Endothelial cell (in vitro differentiated cells): ENCODE measurements at places on chromosomes 12 and 14.

- no peak for DNase-seq
Observed at GRCh38 chr14:104306450-104307040, 168.2 kb downstream of the KIF26A start.

GRCh38 chr12:30925607-30926242 lies 823 bp upstream of the TSPAN11 start:
- no peak for DNase-seq

- no peak for DNase-seq
Observed at GRCh38 chr12:58295268-58295667, 353.9 kb downstream of the ATP23 start.

DNA sequence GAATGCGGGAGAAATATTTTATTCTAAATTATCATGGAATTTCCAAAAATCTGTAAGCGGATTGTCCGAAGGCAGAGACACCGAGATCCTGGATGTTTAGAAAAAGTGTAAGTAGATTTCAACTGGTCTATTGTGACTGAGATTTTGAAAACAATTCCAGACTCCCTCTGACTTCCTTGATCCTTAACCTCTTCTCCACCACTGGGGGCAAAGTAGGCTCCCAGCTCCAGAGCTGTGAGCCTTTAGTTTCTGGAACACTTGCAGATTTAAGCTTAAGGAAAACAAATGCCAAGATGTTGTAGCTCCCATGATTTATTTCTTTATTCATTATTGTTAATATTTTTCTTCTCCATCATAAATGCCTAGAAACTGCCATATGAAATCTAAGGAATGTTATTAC lies 1320.5 kb upstream of the SEL1L start:
- DNase-seq = no peak

DNA sequence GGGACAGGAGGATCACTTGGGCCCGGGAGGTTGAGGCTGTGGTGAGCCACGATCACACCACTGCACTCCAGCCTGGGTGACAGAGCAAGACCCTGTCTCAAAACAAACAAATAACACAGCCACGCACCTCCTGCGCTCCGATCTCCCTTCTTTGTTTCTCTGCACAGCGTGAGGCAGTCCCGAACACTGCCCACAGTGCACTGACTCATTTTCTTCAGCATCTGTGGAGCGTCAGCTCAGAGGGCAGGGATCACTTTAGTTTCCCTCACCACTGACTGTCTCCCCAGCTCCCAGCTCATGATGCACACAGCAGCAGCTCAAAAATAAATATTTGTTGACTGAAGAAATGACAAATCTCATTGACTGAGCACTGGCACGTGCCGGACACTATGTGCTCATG lies 883 bp upstream of the MYL2 start:
- no peak for DNase-seq

DNA sequence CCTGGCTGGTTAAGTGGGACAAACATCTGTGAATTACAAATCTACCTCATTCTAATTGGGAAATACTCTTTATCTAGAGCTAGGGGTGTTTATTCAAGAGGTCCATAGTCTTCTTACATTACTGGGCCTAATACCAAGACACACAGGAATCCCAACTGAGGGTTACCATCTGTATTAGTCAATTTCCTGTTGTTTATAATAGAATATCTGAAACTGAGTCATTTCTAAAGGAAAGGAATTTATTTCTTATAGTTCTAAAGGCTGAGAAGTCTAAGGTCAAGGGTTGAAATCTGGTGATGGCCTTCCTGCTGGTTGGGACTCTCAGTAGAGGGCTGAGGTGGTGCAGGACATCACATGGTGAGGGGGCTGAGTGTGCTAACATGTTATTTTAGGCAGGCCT lies 36.0 kb downstream of the RTRAF start:
- no peak for DNase-seq

GRCh38 chr12:14885718-14886221 lies at the start of gene MGP:
Gene MGP (minus strand): TSS chr12:14885854. CDS start chr12:14885791, 63 bp downstream.
- no peak for DNase-seq

- DNase-seq = no peak
Observed at GRCh38 chr12:104285740-104286515, 17.6 kb upstream of the EID3 start.

GRCh38 chr12:127450826-127451225 lies 816.1 kb upstream of the TMEM132C start:
- DNase-seq = no peak

GRCh38 chr12:116180448-116180847 lies 97.0 kb downstream of the MED13L start:
- DNase-seq = no peak

GRCh38 chr12:124910561-124911478 lies 3.6 kb downstream of the UBC start:
- no peak for DNase-seq

DNA sequence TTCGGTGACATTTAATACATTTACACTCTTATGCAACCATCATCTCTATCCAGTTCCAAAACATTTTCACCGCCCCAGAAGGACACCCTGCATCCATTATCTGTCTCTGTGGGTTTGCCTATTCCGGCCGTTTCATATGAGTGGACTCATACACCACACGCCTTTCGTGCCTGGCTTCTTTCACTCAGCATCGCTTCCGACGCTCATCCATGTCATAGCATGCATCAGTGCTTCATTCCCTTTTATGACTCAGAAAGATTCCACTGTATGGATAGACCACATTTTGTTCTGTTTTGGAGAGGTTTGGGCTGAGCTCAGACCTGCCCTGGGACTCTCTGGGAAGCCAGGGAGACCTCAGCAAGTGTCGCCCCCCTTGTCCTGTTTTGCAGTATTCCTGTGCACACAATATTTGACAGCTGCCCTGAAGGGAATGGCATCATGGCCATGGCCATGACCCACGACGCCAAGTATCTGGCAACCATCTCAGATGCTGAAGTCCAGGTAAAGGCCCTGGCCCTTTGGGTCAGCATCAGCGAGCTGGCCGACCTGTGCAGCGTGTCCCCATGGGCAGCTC lies 23.8 kb downstream of the CFAP251 start:
- DNase-seq = no peak

- no peak for DNase-seq
Observed at GRCh38 chr14:25017562-25017961, 32.4 kb downstream of the STXBP6 start.

GRCh38 chr12:122107261-122107660 lies 28.7 kb downstream of the MLXIP start:
- DNase-seq = no peak

- DNase-seq = no peak
Observed at GRCh38 chr12:67582844-67583243, 65.7 kb upstream of the DYRK2 start.

GRCh38 chr12:685388-685787 lies 22.1 kb upstream of the NINJ2 start:
- DNase-seq = peak; percentile 18

GRCh38 chr14:22200977-22201605 lies 387.9 kb downstream of the DAD1 start:
- no peak for DNase-seq

DNA sequence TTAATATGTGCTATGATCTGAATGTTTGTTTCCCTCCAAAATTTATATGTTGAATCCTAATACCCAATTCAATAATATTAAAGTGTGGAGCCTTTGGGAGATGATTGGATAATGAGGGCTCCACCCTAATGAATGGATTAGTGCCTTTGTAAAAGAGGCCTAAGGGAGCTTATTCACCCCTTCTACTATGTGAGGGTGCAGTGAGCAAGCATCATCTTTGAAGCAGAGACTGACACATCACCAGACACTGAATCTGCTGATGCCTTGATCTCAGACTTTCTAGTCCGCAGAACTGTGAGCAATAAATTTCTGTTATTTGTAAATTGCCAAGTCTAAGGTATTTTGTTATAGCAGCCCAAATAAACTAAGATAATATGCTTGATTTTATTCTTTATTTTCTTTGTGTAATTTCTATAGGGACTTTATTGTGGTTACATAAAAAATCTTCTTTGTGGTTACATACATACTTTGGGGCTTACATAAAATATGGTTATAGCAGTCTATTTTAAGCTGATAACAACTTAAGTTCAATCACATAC lies 131.1 kb upstream of the SLC38A2 start:
- DNase-seq = no peak

DNA sequence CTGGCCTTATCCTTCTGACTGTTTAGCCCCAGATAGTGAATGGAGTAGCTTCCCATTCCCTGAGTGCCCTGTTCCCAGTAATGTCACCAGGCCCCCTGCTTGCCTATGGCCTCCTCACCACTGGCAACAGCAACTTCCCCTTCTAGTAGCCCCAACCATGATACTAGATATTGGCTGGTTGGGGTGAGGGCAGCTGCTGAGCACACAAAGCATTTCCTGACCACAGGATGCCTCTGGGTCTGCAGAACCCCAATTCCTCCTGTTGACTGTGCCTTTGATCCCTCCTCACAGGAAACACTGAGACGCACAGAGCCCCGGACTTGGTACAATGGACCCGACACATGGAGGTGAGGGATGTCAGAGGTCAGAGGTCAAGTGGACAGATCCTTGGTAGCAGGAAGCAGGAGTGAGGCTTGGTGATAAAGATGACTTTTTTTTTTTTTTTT lies 597 bp downstream of the SOAT2 start:
- no peak for DNase-seq

DNA sequence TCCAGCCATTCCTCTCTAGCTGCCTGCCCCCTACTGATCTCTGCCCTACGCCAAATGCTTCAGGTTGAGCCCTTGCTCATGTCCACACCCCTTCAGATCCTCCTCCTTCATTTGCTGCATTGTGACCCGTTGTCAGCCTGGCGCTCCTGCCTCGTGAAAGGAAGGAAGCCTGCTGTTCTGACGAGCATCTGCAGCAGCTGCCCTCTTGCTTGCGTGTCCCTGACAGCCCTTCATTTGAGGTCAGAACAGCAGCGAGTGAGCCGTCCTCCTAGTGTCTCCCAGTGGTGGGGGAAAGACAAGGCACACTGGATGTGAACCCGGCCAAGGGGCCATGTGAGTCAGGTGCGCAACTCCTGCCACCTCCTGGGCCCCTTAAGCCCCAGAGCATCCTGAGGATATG lies 3.0 kb upstream of the PIANP start:
- DNase-seq = no peak

GRCh38 chr14:76782885-76783566 lies 21.8 kb downstream of the VASH1 start:
- DNase-seq = no peak

- no peak for DNase-seq
Observed at GRCh38 chr14:104196461-104197140, 58.2 kb downstream of the KIF26A start.

GRCh38 chr14:65279958-65280357 lies 132.6 kb upstream of the FUT8 start:
- no peak for DNase-seq

GRCh38 chr14:38578278-38578681 lies 322.4 kb upstream of the CLEC14A start:
- no peak for DNase-seq

- DNase-seq = no peak
Observed at GRCh38 chr14:104150136-104151025, 12.0 kb downstream of the KIF26A start.

- no peak for DNase-seq
Observed at GRCh38 chr12:91091916-91092715, 19.2 kb downstream of the LUM start.

DNA sequence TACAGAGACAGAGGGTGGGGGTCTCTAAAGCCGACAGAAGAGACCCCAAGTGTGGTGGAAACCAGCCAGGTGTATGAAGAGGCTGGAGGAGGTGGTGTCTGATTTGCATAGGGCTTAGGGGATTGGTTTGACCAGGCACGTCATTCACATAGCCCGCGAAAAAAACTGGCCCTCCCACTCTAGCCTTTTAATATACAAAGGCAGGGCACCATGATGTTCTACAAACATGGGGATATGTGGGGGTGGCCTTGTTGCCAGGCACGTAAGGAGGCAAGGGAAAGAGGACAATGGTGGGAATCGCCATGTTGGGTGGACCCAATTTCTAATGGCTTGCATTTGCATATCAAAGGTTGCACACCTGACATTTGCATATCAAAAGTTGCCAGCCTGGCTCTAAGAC lies 13.2 kb downstream of the LALBA start:
- no peak for DNase-seq

GRCh38 chr12:114759635-114760034 lies 75.7 kb upstream of the TBX3 start:
- DNase-seq = no peak

- DNase-seq = no peak
Observed at GRCh38 chr12:93587611-93588010, 15.1 kb downstream of the SOCS2 start.

GRCh38 chr12:92164712-92165111 lies 19.1 kb upstream of the BTG1 start:
- no peak for DNase-seq

- DNase-seq = no peak
Observed at GRCh38 chr12:69513297-69513696, 43.1 kb downstream of the FRS2 start.

- DNase-seq = no peak
Observed at GRCh38 chr12:67358781-67359338, 89.7 kb downstream of the CAND1 start.
